ENCODE measurements at places on chromosomes 11 and 22.

- DNase-seq = no peak
Measured at GRCh38 chr11:102360681-102361080, 13.7 kb downstream of the BIRC2 start.

DNA sequence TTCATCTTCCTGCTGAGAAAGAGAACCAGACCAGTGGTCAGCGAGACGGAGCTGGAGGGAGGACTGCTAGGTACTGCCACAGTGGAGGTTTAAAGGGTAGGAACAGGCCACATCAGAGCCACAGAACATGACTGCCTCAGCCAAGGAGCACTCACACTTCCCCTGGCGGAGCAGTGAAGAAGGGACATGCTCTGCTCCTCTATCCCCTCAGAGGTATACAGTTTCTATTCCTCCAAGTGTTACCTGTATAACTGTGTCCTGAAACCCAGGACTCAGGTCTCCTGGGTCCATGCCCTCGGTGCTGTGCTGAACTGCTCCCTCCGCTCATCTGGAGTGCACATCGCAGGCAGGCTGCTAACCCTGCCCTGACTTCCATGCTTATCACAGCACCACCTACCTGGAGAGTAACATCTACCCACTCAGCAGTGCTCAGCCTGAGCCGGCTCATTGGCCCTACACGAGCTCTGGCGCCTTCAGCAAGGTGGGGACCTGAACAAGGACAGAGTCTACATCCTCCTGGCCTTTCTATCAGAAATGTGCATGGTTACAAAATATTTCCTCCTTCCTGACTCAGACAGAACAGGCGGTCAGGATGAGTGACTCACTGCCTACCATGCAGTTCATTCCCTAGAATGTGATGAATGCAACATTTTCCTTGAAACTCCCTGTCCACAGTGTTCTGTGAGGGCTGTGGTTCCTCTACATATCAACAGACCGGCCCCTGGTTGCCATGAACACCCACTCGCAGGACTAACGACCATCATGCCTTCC is 52.9 kb downstream of the C11orf58 start:
- DNase-seq = no peak

GRCh38 chr22:50444663-50445062 is 30.2 kb downstream of the SBF1 start:
- DNase-seq = no peak

DNA sequence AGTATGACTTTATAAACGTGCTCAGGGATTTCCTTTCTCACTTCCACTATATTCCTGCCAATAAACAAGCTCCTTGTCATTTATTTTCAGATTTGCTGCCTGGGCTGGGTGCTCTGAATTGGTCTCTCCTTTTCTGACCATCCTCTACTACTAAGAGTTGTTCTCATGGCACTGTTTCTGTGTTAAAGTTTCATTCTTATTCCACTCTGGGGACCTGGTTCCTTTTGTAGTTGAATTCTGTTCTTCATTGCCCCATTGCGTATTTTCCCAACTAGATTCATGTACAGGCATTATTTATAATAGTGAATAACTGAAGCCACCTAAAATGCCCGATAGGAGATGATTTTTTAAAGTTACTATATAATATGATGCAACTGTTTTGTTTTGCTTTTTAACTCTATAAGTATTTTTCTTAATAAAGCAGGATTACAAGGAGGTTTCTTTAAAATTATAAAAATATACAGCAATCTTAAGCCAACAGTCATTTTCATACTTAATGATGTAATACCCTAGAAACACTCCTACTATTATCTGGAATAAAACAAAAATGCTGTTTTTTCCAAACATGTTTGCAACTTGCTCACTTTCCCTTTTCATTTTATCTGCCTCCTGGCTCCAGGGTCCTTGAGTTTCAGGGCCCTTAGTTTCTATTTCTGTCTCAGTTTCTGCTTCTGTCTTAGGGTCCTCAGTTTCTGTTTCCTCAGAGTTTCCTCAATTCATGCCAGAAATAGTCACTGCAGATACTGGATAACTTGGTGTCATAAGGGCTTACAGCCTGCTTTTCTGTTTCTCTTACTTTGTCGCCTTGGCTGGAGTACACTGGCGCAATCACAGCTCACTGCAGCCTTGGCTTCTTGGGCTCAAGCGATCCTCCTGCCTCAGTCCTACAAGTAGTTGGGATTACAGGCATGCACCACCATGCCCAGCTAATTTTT is 9.8 kb upstream of the FUT4 start:
- DNase-seq = no peak

DNA sequence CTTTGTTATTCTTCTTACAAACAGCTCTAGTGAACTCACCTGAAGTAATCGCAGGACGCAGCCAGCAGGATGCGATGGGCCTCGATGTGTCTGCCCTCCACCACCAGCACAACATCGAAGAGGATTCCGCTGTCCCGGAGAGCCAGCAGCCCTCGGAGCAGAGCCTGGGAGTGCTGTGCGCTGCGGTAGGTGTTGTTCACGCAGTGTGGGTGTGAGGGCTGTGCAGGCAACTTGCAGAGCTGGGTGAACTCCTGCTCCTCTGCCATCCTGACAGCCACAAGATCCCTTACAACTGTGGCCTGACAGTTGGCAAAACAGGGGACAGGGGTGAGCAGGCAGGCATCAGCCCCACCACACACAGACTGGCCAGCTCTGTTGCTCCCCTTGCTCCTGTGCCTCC is 6.6 kb downstream of the KLHL22 start:
- DNase-seq = no peak

DNA sequence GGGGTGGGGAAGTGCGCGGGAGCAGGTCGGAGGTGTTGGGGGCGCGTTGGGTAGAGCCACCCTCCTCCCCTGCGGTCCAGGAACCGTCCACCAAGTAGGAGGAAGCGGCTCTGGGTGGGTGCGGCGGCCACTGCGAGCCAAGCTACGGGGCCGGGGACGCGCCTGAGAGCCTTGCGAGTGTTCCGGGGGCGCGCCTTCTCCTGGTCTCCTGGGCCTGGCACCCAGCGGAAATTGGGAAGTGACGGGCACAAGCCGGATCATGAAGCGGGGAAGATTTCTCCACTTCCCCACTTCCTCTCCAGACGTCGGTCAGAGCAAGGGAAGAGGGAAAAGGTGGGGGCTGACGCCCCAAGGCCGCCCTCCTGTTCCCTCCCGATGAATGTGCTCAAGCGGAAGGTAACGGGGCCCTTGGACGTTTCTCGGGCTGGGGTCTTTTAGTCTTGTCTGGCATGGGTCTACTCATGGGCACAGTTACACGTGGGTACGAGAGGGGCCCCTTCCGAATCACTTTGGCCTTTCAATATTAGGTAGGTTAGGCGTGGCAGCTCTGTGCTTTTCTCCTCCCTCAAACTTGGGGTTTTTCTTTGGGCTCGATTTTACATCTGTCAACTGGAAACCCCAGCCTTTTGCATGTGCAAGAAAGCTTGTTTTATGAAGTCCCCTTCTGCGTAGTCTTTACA is 865 bp downstream of the RBM14 start:
- DNase-seq = no peak

DNA sequence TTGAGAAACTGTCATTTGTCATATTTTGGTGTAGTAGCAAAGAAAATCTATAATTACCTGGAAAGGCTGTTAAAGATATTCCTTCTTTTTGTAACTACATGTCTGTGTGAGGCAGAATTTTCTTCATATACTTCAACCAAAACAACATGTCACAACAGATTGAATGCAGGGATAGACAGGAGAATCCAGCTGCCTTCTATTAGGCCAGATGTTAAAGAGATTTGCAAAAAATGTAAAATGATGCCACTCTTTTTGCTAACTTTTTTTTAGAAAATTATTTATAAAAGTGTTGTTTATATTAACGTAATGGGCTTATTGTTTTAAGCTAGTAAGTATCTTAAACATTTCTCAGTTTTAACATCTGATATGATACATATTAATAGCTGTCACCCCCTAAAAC is 12.7 kb downstream of the DGKZ start:
- DNase-seq = no peak

- DNase-seq = no peak
Measured at GRCh38 chr22:47168441-47168840, 406.0 kb downstream of the TBC1D22A start.

DNA sequence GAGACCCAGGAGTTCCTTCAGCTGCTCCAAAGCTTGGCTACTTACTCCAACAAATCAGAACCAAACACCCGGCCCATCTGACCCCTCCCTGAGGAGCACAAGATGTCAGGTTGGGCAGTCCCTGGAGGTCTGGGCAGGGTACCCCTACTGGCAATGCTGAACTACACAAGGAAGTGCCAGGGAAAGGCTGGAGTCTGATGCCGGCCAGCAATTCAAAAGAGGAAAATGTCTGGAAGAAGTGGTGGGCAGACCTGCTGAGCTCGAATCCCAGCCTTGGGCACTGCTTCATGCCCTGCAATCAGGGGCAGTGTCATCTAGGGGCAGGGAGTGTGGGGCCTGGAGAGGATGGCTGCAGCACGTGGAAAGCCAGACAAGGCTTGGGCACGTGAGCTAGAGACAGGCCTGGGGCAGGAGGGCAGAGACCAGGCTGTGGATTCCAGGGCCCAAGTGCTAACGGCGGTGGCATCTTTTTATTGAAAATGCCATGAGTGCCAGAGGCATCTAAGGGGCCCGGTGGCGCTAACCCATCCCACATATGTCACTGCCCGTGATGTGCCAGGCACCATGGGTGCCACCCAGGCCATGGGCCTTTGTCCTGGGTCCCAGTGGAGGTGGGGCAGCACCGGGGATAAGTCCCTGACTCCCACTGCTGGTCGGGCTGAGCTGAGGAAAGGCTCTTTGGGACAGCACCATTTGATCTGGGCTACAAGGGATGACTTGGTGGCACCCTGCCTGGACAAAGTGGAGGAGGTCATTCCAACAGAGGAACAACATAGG is 97.9 kb upstream of the PITPNB start:
- no peak for DNase-seq

DNA sequence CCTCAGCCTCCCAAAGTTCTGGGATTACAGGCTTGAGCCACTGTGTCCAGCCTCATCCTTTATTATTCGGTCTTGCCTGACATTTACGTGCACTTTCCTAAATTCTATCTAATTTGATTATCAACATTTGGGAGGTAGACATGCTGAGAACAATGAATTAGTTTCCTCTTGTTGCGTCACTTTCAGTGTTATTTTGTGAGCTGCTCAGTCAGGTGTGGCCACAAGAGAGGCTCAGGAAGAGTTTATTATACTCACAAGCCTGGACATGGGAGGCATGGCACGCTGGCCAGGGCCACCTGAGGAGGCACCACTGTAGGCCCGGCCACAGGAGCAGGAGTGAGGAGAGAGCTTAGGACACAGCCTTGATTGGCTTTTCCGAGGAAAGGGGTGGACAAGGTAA is 59.7 kb upstream of the RBFOX2 start:
- no peak for DNase-seq

GRCh38 chr11:132588366-132588765 is 943.9 kb downstream of the OPCML start:
- no peak for DNase-seq

GRCh38 chr11:59558270-59558643 is 46.9 kb downstream of the OR4D9 start:
- DNase-seq = no peak

DNA sequence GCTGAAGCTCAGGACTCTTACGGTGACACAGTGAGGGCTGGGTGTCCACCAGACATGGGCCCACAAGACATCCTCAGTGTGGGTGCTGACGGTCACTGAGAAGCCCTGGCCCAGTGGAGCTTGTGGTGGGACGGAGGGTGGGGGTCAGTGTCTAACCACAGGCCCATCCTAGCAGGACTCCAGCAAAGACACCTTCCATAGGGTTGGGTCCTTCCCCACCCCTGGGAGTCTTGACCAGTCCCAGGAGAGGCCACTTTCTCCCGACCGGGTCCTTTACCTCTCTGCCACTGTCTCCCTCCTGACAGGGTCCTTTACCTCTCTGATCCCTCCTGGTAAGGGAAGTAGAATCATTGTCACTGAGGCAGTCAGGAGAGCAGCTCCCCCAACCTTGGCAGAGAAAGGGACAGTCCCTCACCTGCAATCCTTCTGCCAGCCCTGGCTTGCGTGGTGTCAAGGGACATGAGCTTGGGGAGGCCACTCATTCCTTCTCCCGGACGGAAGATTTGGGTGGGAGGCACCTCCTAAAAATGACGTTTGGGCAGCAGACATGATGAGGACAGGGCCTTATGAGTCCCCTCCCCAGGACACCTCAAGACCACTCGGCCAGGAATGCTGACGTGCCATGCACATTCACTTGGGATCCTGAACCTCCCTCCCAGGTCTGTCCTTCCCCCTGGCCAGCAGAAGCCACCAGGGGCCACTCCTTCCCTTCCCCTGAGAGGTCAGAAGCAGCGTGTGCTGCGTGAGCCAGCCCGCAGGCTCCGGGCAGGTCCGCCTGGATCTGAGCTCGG is 91.5 kb upstream of the FGF3 start:
- no peak for DNase-seq

- DNase-seq = no peak
Measured at GRCh38 chr11:116563028-116563711, 209.6 kb downstream of the BUD13 start.

All from stimulated activated CD4-positive, alpha-beta T cell treated with anti-CD3 and anti-CD28 coated beads, Interleukin-1b, Interleukin-23, amount 100 ng/mL, for 1 hour (primary cell).